ENCODE measurements at places on chromosomes 12 and 14.
A peak's percentile ranks its signal among the peaks of the same experiment; 100 is the strongest.

GRCh38 chr14:77607741-77608302 is 8.6 kb downstream of the SPTLC2 start:
- peak; percentile 15 for DNase-seq

DNA sequence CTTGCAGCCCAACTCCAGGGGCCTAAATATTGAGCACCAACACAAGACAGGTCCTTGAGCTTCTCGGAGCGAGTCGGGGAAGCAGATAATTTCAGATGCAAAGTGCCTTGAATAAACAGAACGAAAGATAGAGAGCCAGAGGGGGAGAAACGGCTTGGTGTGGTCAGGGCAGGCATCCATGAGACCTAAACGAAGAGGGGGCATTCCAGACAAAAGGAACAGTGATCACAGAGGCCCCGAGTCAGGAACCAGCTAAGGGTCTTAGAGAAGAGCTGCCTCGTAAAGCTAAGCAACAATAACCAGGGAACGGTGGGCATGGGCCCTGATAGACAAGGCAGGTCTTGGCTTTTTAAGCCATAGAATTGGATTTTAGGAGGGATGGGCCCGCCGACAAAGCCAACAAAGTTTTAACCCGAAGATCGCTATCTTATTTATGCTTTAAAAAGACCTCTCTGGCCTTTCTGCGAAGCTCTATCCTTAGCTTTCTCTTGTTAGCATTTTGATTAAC is 421 bp upstream of the ACADS start:
- DNase-seq: no peak

GRCh38 chr12:57101892-57102695 is 9.1 kb downstream of the STAT6 start:
- DNase-seq: no peak

DNA sequence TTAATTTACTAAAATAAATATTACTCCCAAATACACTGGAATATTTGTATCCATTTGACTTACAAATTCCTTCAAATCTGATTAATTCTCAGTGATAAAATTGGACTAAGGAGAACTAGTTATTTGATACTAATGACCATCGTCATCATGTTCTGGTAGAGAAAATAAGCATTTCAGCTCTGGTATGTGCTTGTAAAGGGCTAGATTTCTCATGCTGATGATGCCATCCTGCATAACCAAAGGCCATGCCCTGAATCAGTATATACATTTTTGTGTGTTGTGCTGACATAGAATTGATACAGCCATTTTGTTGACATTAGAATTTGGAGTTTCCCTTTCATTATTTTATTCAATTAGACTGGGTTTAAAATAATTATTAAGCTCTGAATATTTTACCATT is 148.9 kb downstream of the PCNX1 start:
- no peak for DNase-seq

DNA sequence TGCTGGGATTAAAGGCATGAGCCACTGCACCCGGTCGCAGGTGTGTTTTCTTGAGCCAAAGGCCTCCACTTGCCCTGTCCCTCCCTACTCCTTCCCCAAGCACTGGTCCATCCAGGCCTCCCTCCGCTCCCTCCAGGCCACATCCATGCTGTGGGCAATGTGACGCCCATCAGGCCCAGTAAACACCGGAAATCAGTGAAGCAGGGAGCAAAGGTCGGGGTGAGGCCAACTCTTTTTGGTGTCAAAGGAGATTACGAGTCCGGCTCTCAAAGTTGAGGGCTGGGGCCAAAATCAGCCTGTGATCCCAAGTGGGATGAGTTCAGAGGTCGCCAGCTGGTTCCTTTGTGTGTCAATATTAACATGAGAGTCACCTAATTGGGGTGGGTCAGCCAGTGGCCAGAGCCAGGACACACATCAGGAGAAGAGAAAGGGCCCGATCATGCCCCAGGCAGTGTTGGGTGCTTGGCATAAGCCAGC is 195.7 kb downstream of the RBM19 start:
- DNase-seq: no peak

DNA sequence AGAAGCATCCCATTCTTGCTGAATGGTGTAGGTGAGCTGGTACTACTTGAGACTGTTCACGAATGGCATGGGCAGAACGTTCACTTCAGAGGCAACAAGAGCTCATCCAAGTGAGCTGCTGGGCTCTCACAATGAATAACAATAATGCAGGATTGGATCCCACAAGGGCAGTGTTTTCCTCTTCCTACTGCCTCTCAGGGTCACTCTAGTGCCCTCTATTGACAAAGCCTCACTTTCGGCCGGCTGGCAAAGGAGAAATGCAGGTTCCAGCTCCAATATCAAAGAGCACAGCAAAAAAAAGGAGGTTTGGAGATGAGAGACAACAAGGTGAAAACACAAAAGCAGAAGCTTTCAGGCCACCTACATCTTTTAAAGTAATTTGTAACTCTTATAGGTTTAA is 74.6 kb upstream of the MYF6 start:
- DNase-seq: no peak

DNA sequence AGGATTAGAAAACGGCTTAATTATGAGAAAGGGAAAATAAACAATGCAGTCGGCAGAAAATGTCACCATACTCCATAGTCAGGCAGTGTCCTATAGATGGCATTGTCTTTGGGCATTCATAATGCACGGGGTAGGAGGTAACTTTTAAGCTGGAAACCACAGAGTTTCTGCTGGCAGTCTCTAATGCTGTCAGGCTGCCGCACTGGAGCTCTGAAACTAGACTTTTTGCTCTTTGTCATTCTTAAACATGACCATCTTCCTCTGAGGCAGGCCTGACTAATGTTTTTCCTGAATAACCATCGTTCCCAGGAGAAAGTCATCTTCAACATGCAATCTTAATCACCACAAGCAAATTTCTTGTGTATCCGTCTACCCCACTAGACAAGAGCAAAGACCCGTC is 108.8 kb downstream of the ETNK1 start:
- no peak for DNase-seq

GRCh38 chr14:54942913-54943312 is 40.3 kb upstream of the GCH1 start:
- no peak for DNase-seq

DNA sequence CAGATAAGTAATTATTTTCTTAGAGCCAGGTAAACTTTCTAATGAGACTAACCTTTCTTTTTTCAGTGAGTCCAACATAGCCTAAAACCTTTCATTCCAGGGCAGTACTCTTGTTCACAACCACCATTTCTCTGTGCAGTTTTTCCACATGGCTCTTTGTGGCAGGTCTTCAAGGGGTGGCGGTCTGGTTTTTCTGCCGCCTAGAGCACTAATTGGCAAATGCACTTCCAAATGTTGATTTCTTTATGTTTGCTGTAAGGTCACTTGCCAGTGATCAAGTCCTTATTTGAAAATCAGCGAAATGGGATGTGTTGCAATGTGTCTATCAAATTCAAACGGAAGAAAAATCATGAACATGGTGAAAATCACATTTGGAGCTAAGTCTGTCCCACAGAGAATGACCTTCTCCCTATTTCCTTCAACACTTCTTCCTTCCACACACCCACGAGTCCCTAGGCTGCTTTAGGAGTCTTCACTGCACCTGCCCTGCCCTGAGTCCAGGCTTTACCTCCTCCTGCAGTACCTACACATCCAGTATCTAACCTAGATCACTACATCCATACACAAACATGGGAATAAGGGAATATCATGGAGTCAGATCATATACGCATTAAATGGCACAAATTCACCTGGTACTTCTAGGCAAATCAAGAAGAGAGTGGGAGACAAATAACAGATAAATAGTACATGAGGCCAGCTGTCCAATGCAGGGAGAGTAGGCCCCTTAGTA is 1.9 kb downstream of the SRGAP1 start:
- no peak for DNase-seq

DNA sequence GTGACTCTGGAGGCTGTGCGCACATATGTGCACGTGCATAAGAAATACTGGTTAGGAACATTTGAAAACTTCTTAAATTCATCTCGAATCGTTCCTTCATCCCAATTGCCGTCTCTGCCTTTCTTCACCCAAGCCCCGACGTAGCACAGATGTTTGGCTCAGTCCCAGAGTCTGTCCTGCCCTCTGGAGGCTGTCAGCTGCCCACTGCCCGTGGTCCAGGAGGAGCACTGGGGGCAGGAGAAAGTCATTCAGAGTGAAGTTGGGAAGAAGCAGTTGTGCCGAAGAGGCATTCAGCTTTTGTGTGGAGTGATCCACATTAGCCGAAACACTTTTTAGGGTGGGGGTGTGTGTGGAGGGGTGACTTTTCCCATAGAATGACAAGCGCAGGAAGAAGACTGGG is 124.9 kb downstream of the TSPAN9 start:
- no peak for DNase-seq

DNA sequence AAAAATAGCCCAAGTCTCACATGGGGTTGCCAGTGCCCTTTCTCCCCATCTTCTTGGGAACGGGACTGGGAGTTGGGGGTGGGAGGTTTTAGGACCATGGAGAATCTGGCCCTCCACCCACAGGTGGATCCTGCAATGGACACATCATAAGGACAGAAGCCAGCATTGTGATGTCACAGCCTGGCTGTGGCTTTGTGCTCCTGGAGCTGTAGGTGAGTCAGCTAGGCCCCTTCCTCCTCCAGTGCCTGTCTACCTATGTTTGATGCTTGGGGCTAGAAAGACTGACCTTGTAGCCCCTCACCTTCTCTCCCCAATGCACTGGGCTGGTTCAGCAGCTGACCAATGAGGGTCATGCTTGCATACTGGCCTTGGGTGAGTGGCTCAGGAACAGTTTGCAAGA is at the start of gene CCDC197:
Gene CCDC197, plus strand, starts transcription at position 220 of the 400 bp plus-strand sequence. CDS start 831 bp downstream, outside the sequence.
- no peak for DNase-seq

GRCh38 chr12:132077322-132078100 is 66.6 kb downstream of the DDX51 start:
- no peak for DNase-seq

DNA sequence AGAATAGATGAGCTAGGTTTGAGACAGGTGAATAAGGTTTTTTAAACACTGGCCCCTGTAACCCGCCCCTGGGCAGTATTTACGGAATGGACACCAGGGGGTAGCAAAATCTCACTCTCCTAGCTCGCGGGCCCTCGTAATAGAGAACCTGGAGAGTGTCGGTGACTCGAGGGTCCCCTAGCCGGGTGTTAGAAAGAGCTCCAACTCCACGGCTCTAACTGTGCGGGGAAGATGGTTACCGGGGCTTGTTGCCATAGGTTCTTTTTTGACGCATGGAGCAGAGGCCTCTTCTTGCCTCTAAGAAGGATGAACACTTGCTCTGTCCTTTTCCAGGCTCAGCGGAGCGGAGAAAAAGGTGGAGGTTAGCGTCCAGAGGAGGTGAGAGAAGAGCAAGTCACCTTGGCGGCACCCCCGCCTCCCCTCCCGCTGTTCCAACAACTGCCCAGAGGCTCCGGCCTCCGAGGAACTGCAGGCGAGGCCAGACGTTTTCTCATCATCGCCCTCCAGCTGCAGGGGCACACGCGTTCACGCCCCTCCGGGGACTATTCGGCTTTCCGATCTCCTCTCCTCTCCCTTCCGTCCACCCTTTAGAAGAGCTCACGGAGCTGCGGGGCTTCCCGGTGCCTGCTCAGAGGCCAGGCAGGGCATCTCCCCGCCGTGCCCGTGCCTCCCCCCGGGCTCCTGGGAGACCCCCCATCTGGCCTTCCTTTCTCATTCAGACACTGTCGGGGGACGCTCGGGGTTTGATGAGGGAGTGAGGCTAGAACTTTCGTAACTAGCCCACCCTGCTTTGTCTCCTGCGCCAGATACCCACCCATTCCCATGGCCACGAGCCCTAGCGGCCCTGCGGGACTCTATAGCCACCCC is 1.4 kb upstream of the ARHGEF40 start:
- peak; percentile 54 for DNase-seq

DNA sequence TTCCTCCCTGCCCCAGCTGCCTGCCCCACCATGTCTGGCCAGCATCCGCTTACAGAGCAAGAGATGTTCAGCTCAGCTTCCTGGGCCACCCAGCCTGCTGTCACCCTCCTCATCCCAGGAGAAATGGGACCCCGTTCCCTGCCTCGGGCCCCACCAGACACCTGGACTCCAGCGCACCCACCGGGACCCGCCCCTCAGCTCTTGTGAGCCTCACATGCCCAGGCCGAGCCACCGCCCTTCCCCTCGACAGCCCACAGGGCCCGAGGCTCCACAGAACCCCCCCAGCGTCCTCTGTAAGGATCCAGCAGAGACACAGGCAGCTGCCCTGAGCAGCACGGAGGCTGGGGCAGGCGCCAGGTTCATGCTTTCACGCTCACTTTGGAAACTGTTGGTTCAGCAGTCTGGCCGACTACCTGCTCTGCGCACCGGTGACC is 18.4 kb upstream of the C14orf180 start:
- no peak for DNase-seq

- DNase-seq: no peak
Observed at GRCh38 chr14:25861406-25861805, 736.4 kb downstream of the NOVA1 start.

GRCh38 chr12:69685810-69686209 is 13.3 kb downstream of the BEST3 start:
- no peak for DNase-seq

DNA sequence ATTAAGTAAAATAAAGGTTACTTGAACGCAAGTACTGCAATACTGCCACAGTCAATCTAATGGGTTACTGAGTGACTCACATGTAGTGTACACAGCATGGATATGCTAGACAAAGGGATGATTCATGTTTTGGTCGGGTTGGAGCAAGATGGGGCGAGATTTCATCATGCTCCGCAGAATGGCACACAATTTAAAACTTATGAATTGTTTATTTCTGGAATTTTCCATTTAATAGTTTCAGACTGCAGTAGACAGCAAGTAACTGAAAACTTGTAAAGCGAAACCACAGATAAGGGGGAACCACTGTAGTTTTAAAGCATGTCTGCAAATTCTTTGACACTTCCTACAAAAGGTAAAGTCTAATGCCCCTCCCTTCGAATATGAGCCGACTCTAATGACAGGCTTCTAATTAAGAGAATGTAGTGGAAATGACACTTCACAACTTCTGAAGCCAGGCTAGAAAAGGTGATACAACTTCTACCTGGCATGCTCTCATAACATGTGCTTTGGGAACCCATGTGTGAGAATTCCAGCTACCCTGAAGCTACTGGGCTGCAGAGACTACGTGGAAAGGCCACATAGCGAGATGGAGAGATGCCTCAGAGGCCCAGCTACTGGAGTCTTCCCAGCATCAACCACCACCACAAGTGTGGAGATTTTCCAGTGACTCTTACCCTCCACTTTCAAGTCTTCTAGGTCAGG is 13.9 kb upstream of the TCP11L2 start:
- peak; percentile 27 for DNase-seq

GRCh38 chr14:55892906-55893305 is 225.3 kb upstream of the PELI2 start:
- no peak for DNase-seq

DNA sequence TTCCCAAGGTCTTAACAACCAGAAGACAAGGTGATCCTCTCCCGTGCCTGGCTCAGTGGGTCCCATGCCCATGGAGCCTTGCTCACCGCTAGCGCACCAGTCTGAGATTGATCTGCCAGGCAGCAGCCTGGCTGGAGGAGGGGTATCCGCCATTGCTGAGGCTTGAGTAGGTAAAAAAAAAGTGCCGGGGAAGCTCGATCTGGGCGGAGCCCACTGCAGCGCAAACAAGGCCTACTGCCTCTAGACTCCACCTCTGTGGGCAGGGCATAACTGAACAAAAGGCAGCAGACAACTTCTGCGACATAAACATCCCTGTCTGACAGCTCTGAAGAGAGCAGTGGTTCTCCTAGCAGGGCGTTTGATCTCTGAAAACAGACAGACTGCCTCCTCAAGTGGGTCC is 104.0 kb downstream of the C14orf39 start:
- no peak for DNase-seq
